Stimulated activated CD4-positive, alpha-beta T cell treated with anti-CD3 and anti-CD28 coated beads, Interleukin-12 subunit alpha, Interleukin-12 subunit beta, amount 100 ng/mL, for 24 hours (primary cell): ENCODE measurements at places on chromosomes 6 and 20.

DNA sequence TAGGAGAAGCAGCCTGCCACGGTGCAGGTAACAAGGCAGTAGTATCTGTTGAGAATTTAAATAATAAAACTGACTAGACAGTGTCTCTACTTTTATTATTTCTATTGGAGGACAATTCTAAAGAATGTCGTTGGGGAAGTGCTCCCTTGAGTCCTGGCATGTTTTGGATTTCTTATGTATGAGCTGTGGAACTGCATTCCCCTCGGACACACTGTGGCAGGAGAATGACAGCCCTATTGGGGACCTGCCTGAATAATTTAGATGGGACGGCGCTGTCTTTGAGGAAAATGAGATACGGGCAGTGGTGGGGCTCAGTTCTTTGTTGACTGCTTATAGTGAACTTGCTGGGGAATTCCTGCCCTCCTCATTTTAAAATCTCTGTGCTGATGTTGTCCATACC is 2.4 kb upstream of the SCP2D1 start:
- no peak for DNase-seq

- DNase-seq, result no peak
Observed at GRCh38 chr6:89727501-89727900, 89.0 kb upstream of the LYRM2 start.

DNA sequence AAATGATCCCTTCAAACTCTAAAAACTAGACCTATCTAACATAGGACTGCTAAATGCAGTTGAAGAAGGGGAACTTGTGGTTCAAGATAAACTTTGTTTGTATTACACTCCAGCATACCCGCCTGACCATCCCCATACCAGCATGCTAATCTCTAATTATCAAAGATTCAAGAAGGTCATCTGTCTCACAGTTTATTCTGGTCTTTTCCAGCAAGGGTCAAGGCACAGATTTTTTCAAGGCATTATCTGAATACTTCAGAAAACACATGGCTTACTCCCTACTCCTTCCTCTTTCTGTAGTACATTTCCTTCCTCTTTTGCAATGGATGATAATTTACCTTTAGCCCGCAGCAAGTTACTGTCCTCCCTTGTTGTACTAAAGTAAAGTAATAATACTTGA is 174.1 kb downstream of the PKHD1 start:
- DNase-seq, result no peak

GRCh38 chr6:33957892-33958525 is 154.2 kb upstream of the MLN start:
- no peak for DNase-seq

- no peak for DNase-seq
Observed at GRCh38 chr20:59525500-59526241, 78.7 kb upstream of the PHACTR3 start.

GRCh38 chr6:127107916-127108315 is 10.6 kb upstream of the RSPO3 start:
- no peak for DNase-seq

- DNase-seq, result no peak
Observed at GRCh38 chr6:52595000-52595795, 18.3 kb upstream of the TRAM2 start.

DNA sequence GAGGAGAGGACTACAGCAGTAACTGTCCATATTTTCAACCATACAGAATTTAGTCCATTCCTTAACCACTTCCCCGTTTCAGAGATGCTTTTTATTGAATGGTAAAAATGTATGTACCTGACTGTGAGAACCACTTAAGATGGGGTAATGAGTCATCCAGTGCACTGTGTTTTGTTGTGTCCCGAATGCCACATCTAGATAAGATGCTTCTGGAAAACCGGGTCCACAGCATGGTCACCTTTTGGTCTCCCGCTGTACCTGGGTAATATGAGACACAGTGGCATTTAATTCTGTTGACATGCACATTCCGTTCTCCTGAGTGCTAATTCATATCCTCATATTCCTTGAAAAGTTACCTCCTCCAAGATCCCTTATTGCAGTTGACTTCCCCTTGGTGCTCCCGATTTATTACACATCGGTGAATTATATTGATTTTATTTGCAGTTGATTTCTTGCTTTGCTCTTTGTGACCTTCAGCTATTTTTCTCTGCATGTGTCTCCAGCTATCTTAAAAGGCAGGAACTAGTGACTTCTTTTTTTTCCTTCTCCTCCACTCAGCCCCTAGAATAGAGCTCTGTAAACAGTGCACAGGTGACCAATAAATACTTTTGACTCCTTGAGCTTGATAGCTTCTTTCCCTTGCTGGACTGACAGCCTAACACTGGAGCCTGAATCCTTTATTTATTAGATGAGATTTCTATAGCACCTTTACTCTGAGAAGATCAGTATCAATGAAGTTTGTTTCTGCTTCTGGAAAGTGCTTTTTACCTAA is 314.6 kb downstream of the ZFAND3 start:
- no peak for DNase-seq

DNA sequence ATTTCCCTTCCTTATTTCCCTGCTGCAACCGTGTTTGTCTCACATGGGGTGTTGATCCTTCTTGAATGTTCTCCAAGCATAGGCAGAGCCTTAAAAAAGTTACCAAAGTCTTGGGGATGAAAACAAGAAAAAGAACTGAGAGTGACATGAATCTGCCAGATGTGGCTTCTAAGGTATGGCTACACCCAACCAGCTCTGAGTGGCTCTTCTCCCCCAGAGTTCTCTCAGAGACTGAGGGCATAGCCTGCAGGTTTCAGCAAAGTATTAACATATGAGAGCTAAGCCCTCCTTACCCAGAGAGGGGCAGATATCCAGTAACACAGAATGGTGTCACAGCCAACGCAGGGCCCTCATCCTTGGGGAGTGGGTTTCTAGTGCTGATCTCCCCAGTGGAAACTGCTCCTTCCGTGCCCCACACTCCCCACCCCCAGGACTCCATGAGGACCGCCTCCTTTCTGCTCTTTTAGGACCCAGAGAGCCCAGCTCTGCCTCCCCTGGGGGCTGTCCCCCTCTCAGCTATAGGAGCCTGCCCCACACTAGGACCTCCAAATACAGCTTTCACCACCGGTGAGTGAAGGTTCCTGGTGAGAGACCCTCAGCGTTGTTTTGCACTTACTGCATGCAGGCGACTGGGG is 23.3 kb upstream of the SGK2 start:
- no peak for DNase-seq

GRCh38 chr6:15021074-15021473 is 224.8 kb upstream of the JARID2 start:
- DNase-seq, result no peak

GRCh38 chr6:29967379-29968010 is 25.2 kb downstream of the HLA-A start:
- DNase-seq, result no peak

DNA sequence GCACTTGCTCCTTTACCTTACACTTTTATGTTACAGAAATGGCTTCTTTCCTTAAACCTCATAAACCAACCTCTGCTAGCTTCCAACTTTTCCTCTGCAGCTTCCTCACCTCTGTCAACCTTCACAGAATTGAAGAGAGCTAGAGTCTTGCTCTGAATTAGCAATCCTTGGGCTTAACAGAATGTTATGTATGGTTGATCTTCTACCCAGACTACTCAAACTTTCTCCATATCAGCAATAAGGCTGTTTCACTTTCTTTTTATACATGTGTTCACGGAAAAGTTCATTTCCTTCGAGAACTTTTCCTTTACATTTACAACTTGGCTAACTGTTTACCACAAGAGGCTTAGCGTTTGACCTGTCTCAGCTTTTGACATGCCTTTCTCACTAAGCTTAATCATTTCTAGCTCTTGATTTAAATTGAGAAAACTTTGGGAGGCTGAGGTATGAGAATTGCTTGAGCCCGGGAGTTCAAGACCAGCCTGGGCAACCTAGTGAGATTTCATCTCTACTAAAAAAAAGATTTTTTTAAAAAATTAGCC is 207.3 kb downstream of the BMP7 start:
- no peak for DNase-seq

DNA sequence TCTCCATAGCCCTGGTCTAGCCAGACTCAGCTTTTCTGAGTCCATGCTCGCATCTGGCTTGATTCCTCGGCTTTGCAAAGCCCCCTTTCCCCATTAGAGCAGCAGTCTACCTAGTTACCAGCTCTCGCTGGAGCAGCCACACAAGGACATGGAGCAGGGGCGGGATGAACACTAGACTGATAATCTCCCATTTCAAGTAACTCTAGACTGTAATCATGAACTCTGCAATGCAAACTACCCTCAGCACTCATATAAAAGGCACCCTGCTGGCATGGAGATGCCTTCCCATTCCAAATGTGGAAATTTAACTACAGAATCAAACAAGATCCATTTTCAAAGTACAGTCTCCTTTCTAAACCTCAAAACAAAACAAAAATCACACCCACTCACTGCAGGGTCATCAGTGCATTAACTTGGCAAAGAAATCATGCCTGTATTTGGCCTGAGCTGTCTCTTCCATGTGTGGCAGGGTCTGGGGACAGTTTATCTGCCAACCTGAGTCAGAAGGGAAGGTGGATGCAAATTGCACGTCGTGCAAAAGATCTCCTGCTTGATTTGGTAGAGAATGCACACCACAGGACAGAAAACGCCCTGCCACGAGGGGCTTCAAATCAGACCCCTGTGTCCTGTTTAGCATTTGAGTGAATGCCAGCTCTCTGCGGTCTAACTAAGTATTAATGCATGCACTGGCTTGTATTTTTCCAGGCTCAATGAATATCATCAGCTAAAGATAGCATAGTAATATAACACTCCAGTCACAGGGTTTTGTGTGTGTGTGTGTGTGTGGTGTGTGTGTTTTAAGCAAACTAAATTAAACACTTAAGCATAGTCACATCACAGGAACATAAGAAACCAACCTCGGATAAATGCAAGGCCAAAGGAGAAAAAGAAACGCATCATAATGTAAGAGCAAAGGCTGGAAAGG is 85.3 kb downstream of the MYLK4 start:
- DNase-seq, result no peak

DNA sequence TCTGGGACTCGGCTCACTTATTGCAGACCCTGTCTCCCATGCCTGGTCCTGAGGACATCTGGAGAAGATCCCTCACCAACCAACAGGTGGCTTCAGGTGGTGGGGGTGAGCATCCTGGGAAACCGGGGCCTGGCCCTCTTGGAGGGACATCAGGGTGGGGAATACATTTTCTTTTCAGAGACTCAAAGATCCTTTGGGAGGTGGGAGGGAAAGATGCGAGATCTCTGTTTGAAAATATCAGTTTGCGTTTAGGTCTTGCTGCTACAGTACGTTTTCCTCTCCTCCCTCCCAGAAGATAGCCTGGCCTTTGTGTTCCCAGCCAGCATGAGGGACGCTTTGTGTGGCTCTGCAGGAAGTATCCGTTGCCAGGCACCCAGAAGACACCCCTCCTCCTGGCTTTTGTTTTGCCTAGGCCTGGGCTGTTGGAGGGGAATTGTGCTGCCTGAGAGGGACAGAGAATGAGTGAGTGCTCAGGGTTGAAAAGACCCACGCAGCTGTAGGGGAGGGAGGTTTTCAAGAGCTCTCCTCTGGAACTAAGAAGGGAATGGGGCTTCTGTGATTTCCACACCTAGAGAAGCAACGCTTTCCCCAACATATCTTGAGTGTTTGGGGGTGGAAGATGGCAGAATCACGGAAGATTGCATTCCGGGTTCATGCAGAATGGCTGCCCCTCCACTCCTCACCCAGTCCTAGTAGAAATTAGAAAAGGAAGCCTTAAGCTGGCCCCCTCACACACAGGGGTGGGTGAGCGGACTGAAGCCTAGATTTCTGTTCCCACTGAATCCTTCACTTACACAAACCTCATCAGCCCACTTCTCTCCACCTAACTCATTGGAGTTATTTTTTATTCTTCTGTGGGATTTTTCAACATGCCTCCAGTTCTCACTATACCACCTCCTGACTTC is 22.0 kb upstream of the SLC2A12 start:
- DNase-seq, result no peak

DNA sequence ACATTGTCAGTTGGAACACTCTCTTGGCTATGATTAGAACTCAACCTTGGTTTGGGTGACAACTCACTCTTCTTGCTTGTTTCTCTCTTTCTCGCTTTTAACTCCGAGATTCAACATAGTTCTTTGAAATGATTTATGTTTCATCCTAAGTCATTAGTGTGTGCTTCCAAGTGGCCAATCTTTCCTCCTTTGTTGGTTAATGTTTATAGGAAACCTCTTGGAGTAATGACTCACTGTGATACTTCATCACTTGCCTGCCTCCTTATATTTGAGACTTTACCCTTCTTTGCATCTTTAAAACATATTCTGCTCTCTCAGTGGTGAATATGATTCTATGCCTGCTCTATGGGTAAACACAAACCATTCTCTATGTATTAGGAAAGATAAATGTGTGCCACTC is 279.7 kb upstream of the FLRT3 start:
- no peak for DNase-seq

DNA sequence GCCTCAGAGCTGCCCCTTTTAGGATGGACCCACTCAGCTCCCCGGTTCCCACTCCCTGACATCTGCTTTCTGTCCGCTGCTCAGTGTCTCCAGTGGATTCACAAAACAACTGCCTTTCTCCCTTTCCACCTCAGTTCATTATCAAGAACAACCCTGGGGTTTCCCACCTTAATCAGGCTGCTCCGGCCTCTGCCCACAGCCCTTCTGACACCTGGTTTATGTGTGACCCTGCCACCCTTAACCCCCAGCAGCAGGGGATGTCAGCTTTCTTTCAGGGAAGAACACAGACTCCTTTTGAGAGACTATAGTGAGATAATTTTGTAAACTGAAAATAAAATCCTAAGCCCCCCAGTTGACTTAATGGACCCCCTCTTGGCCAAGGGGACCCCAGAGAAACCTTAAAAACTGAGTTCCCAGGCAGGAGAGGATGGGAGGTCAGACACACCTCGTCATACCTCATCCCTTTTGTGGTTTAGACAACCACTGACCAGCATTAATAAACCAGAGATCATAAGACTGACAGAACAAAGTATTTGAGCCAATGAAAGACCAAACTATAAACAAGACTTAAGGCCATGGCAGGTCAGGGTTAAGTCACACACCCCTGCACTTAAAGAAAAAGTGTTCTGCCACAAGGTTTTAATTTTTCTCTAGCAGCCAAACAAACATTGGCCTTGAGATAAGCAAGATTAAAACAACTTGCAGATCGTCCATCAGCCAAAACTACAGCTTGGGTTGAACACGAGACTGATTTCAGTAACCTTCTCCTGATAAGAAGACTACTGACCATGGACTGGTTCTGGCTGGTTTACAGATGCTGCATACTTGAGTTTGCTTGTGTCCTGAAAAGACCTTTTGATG is 42.4 kb upstream of the DDR1 start:
- DNase-seq, result no peak

- no peak for DNase-seq
Observed at GRCh38 chr6:146914489-146915483, 289.4 kb upstream of the STXBP5 start.

DNA sequence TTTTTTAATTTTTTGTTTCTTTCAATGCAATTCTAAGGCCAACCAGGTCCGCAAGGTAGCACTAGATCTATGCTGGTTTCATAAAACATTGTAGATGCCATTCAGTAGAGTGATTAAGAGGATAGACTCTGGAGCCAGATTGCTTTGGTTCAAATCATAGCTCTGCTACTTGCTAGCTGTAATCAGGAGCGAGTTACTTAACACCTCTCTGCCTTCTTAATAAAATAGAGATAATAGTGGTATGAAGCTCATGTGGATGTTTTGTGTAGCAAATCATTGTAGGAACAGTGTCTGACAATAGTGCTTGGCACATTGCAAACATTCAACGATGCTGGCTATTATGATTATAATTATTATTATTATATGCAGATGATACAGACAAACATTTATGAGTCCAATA is 164.9 kb downstream of the LAMA2 start:
- no peak for DNase-seq
